ENCODE measurements at places on chromosomes 7 and 10.
A peak's percentile ranks its signal among the peaks of the same experiment; 100 is the strongest.

DNA sequence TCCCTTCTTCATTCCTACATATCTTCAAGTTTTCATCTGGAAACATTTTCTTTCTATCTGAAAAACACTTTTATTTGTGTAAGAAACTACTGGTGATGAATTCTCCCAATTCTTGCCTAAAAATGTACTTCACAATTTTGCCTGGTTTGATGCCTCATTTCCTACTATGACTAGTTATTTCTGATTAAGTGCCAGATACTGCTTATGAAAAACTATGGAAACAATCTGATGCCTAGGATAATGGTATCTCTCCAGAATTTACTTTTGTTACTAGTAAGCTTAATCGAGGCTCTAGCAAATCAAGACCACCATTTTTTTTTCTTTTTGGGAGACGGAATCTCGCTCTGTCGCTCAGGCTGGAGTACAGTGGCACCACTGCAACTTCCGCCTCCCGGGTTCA, 31.3 kb downstream of the CACUL1 start:
- no peak for DNase-seq

- DNase-seq: no peak
These were observed 196.6 kb downstream of the ARL4A start for GRCh38 chr7:12884033-12884432.

- DNase-seq: no peak
These were observed 364.4 kb downstream of the CXCL12 start for GRCh38 chr10:44020322-44021111.

GRCh38 chr10:101297901-101298486, 56.0 kb upstream of the BTRC start:
- no peak for DNase-seq

DNA sequence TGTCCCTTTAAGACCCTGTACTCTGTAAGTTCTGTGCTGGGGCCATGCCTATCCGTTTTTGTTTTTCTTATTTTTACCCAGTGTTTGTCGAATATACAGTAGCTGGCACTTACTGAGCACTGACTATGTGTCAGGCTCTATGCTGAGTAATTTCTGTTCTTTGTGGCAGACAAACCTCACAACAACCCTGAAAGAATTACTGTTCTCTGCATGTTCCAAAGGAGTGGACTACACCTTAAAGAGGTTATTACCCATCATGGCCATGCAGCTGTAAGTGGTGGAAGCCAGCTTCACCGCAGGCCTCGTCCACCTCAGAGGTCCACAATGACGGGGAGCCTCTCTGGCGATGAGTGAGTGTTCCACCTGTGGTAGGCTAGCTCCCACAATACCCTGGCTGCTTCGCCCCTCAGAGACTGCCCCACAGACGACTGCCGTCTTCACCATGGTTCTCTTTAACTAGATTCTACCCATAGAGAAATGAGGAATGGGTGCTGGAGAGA, 30.1 kb upstream of the RBM20 start:
- DNase-seq: no peak

- no peak for DNase-seq
These were observed 152.4 kb downstream of the GALNT11 start for GRCh38 chr7:152177681-152178404.

- peak; percentile 50 for DNase-seq
These were observed at the start of gene TBXAS1 for GRCh38 chr7:139829025-139829774. Gene TBXAS1 (plus strand): TSS chr7:139829264. CDS start chr7:139829391, 127 bp downstream.

GRCh38 chr10:25103703-25104102, 71.1 kb upstream of the GPR158 start:
- no peak for DNase-seq

- no peak for DNase-seq
These were observed 103.9 kb downstream of the LRRC18 start for GRCh38 chr10:48835781-48836180.

- peak; percentile 82 for DNase-seq
These were observed 26.4 kb downstream of the MYL10 start for GRCh38 chr7:101602484-101603241.

DNA sequence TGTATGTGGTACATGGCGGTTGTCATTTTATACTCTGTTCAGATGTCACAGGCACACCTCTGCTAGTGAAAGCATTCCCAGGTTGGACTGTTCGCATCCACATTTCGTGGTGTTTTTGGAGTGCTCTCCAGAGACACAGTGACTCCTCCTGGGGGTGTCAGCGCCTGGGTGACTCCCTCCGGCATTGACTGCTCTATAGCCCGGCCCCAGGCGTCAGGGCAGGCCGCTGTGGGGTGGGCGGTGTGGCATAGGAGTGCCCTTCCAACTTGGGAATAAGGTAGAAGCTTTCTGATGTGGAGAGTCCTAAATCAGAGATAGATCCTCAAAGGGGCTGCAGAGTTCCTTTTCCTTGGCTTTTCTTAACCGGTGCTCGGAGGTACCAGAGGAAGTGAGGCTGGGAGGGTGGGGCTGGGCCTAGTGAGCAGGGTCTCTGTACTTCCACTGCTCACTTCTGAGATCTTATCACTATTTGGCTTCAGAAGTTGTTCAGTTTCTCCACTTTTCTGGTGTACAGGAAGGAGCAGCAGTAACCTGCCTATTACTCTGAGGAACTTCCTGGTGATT, 32.3 kb downstream of the CCNY start:
- DNase-seq: no peak

DNA sequence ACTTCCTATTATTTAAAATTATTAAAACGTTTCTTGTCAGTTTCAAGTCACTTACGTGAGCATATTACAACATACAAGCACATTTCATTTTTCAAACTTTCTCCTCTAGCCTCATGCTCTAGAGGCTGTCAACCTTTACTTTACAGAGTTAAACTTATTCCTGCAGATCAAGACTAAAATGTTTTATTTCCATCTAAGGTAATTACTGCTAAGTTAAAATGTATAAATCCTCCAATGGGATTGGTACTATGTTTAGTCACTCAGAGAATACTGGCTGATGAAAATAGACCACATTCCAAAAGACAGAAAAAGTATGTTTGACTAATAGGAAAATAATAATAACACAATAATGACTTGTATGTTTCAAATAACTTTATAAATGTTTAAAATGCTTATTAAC, 8.4 kb upstream of the TRDMT1 start:
- DNase-seq: no peak

DNA sequence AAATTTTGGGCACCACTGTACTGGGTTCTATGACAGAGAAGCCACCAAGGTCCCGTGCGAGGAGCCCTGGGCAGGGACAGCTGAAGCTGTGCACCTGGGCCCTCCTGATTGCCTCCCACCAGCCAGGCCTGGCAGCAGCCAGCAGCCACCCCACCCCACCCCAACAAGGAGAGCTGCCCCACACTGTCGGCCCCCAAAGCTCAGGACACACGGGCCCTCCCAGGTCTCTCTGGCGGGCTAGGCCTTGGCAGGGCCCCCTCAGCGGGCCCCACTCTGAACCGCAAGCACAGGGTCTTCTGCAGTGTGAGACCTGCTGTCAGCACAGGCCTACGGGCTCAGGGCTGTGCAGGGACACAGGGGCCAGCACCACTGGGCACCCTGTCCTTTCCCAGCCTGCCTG, 5.5 kb downstream of the GPR146 start:
- DNase-seq: no peak

DNA sequence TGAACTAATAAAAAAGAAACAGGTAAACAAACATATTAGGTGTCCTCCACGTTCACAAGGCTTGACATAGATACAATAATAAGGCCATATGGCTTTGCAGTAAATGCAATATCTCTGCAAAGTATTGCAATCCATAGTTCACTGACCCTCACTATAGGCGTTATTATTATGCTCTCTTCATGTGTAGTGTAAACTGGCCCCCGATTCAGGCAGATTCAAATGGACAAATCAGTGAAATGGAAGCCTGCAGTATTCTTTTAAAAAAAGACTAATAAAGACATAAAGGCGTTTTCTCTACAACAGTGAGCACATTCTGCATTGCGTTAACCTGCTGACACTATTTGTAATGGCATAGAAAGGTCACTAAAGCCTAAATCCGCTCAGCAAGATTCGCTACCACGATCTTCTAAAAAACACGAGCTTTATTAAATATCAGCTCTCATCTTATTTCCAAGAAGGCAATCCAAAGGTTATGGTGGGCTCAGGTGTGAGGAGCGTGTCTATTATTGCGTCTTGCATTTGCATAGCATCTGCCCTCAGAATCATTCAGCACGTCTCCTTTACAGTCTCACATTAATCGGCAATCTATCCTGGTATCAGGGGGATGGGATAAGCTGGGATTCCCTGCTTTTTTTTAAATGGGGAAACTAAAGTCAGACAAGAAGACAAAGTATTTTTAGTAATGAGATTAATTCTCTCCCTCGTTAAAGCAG, 36.2 kb downstream of the FRMD4A start:
- no peak for DNase-seq

DNA sequence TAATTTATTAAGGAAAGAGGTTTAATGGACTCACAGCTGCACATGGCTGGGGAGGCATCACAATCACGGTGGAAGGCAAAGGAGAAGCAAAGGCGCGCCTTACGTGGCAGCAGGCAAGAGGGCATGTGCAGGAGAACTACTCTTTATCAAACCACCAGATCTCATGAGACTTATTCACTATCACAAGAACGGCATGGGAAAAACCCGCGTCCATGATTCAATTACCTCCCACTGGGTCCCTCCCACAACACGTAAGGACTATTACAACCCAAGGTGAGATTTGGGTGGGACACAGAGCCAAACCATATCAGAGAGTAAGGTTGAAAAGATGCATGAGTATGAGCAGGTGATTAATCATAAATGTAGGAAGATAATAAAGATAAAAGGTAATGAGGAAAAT, 3.2 kb upstream of the JCAD start:
- DNase-seq: no peak

GRCh38 chr10:51206500-51206899, 132.2 kb downstream of the PRKG1 start:
- no peak for DNase-seq

DNA sequence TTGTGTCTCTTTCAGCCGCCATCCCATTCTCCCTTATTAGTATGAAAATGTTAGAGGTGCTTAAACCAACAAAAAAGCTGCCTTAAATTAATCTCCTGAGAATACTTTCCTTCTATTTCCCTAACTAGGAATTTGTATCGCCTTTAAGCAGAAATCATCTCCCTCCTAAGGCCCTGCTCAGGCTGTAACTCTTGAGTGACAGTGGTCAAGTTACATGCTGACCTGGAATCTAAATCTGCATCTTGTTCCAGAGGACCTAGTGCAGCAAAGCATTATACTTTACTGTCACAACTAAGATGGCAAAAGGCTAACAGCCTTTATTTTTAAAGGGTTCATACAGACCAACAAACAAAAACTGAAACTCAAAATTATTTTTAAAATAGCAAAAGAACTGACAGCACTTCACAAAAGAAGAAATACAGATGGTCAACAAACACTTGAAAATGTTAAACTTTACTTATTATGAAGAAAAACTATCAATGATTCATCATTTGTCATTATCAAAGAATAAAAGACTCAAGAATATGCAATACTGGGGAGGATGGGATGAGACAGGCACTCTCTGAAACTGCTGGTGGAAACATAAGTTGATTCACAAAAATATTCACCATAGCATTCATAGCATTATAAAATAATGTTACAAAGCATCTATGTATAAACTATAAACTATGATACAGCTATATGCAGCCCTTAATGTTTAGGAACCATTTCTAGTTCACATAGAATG, 11.0 kb downstream of the CYREN start:
- no peak for DNase-seq

- DNase-seq: peak; percentile 79
These were observed 347.0 kb downstream of the KCNMA1 start for GRCh38 chr10:77290528-77291155.

DNA sequence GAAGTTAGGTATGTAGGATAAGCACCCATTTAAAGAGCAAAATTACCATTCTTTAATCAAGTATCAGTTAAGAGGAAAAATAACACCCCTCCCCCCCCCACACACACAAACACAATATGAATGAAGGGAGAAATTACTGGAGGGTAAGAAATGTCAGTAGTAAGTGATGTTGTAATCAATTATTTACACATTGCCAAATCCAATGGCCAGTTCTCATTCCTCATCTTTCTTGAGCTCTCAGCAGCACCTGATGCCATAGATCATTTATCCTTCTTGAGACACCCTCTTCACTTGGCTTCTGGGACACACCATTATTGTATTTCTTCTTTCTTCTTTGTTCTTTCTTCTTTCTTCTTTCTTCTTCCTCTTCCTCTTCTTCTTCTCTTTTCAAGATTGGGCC, 33.7 kb upstream of the FAM3C start:
- DNase-seq: no peak

DNA sequence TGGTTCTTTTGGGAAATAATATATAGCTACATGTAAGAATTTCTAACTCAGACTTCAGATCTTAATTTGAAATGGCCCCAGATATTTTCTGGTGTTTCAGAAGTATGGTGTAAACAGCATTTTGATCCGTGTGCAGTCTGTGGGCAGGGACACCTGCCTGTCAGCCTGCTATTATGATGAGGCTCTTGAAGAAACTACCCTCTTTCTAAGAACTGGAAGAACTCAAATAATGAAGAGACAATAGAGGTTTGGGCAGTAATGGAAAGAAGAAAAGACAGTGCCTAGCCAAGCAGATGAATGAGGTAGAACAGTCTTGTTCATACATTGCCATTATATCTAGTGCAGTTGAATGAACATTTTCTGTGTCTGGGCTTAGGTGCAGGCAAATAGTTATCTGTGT, 256.6 kb downstream of the ARHGAP21 start:
- DNase-seq: no peak

- no peak for DNase-seq
These were observed 513.9 kb downstream of the GALNT17 start for GRCh38 chr7:71645836-71646235.

GRCh38 chr10:23530079-23530478, 91.2 kb downstream of the OTUD1 start:
- DNase-seq: no peak

DNA sequence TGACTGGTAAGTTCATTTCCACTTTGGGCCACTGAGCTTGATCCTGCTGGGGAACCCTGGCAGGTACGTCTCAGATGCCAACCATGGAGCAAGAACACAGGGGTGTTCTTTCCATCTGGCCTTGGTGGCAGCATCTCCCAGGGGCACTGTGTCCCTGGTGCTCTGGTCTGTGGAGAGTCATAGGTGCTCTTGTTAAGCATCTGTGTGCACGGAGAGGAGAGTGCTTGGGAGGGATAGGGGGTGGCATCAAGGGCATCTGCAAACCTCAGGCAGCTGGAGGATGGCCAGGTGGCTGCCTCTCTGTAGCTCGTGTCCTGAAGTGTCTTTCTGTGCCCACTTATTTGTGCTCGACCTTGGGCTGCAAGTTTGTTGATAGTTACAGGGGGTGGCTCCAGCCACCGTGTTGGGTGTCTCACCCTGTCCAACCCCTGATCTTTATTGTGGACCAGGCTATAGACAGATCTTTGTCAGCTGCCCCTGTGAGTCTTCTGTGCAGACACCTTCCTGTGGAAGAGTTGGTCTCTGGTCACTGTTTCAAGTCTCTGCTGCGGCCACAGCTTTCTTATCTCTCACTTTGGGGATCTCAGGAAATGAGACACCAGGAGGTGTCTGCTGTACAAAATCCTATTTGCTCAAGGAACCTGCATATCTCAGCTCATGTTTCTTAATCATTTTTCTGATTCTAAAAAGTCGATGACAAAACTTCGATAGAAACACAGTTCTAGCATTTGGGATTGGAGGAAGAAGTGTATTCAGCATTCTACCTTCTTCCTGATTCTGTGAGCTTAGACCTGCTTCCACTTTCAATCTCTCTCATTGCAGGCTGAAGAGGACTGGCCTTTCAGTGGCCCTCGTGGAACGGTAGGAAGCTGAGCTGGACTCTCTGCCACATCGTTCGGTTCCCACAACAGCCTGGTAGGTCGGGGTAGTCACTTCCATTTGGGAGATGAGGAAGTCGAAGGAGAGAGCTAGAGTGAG, 17.2 kb upstream of the GIMAP8 start:
- no peak for DNase-seq

Data from retinal pigment epithelial cell (primary cell).